ENCODE measurements at places on chromosomes 6 and 20.
A peak's percentile ranks its signal among the peaks of the same experiment; 100 is the strongest.

DNA sequence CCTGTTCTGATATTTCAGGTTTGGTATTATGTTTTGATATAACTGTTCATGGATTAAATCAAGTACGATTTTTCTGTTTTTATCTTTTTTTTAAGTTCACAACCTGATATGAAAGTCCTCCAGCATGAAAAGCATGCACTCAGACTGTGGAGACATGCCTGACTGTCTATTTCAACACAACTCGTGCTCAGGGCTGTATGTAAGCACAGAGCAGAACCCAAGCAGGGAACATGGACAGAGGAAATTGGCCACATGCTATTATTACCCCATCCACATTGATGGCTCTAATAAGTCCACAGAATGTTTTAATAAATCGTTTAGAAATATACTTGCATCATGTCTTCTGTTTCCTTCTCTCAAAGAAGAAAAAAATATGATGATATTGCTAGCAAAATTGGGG, 730.4 kb downstream of the C6orf118 start:
- DNase-seq = no peak

- no peak for DNase-seq
Measured at GRCh38 chr6:23180504-23181293, 611.3 kb downstream of the HDGFL1 start.

GRCh38 chr6:72580281-72580940, 41.5 kb upstream of the KCNQ5 start:
- peak; percentile 17 for DNase-seq

DNA sequence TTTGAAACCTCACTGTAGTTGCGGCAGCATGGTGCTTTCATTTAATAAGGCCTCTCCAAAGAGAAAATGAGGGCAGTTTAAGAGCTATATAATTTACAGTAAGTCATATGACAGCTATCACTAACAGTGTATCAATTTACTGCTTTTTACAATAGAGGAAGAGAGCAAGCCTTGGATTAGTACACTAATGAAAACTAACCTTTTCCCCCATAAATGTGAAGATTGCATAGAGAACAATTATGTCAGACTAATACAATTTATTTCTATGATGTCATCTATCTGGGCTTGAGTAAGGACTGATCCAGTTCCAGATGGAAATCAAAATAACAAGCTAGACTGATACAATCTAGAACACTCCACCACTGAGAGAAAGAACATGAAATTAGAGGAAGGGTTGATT, 78.1 kb upstream of the FAM83B start:
- no peak for DNase-seq

- no peak for DNase-seq
Measured at GRCh38 chr6:155108070-155108820, 113.1 kb downstream of the TIAM2 start.

GRCh38 chr20:53623454-53624211, 30.0 kb upstream of the ZNF217 start:
- DNase-seq = peak; percentile 81

DNA sequence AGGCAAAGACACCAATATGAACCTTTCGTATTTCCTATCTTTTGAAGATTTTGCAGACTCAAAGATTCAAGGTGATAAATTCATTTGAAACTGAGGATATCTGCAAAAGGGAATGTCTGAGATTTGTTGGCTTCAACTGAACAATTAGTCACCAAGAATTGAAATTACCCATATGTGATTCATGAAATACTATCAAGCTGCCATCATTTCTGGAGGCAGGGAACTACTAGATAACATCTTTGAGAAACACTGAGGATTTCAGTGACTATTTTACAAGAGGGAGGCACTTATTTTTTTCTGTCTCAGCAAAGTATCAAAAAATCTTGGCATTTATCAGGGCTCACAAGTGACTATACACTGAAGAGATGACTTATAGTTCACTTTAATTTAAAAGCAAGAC, 39.8 kb upstream of the MMS22L start:
- no peak for DNase-seq

DNA sequence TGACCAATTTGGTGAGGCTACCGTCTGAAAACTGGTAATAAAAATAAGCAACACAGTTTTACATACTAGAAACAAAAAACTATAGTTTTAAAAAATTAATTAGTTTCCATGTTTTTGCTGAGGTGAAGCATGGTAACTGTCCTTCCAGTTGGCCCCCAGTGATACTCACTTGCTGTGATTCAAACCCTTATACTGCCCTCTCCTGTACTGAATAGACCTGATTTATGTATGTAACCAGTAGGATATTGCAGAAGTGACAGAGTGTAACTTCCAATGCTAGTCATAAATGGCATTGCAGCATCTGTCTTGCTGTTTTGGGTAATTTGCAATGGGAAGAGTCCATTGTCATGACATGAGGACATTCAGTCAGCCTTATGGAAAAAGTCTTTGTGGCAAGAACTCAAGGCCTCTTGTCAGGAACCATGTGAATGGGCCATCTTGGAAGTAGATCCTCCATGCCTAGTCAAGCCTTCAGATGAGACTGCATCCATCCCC, 8.9 kb upstream of the CHD6 start:
- no peak for DNase-seq

DNA sequence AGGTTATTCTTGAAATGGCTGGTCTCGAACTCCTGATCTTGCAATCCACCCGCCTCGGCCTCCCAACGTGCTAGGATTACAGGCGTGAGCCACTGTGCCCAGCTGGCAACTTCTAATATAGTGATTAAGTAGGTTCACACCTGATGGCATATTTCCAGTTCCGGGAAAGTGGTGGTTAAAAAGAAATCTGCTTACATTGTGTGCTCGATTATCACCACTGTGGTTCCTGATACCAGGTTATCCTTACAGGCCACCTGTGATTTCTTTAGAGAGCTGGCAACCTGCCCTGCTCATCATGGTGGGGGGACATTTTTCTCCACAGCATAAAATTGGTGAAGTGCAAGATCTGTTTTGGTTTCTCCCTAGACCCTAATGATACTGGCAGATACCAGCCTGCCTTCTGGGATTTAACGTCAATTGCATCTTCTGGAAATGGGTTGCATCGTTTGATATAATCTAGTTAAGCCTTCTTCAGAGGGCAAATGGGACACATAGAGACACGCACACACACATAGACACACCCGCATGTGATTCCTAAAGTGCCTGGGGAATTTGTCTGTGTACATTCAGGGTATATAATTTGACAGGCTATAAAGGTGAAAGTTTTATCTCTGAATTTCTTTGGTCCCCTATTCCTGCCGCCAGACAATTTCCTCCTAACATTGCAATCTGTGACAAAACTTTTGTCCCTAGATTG, 49.7 kb upstream of the CITED2 start:
- no peak for DNase-seq

- no peak for DNase-seq
Measured at GRCh38 chr6:7496266-7496875, 45.1 kb upstream of the DSP start.

GRCh38 chr6:7050872-7051779, 56.6 kb upstream of the RREB1 start:
- DNase-seq = no peak

GRCh38 chr20:61886721-61887595, 178.7 kb downstream of the TAF4 start:
- DNase-seq = no peak

DNA sequence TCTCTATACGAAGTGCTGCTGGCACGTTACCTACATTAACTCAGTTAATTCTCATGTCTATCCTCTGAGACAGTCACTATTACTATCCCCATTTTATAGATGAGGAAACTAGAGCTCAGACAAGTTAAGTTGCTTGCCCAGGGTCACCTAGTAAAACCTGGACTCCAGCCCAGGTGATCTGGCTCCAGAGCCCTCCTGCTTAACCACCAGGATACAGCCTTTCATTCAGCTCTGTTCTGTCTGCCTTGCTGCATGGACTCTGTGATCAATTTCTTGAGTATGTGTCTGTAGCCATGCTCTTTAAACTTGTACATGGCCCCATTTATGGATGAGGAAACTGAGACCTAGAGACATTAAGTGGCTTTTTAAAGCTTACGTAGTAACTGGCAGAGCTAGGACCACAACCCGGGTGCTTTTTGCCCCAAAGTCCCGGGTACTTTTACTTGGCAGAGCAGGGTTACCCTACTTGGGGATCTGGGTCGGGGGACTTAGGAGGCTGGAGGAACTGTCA, 4.7 kb downstream of the CDKN1A start:
- no peak for DNase-seq

DNA sequence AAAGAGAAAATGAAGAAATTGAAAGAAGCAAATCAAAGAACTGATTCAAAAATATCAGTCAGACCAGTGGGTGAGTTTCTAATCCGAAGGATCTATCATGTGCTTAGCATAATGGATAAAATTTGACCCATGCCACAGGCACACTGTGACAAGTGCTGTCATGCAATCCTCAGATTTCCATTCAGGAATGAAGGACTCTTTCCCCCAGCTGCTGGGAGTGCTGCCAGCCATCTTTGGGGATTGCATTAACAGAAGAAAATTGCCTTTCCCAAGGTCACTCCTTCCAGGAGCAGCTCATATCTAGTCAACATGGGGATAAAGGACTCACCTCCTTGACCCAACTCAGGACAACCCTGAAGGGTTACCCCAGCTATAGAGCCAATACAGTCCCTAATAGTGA, 316.7 kb upstream of the TBX18 start:
- DNase-seq = no peak

GRCh38 chr20:49157146-49157545, 31.0 kb downstream of the STAU1 start:
- no peak for DNase-seq
